Stimulated activated naive CD4-positive, alpha-beta T cell treated with Interleukin-2 at 50 U/mL for 16 hours (primary cell): ENCODE measurements at places on chromosomes 5 and 9.

DNA sequence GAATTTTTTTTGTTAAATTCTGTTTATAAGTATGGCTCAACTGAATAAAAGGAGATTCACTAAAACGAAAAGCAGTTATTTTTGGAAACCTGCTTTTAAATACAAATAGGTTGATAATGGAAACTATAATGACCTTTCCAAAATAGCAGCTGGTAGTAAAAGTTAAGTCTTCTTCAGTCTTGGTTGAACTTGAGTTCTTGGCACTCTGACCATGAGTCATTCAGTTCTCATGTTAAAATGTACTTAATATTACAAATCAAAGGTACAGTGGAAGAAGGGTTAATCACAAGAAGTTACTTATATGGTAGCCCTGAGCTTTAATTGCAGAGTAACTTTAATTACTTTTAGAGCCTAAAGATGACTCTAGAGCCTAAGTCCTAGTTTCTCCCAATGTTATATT, 62.1 kb downstream of the KLF9 start:
- no peak for DNase-seq

- DNase-seq: no peak
Measured at GRCh38 chr9:137168573-137168903, 1.3 kb downstream of the LRRC26 start.

- no peak for DNase-seq
Measured at GRCh38 chr9:19313573-19313972, 66.5 kb downstream of the RPS6 start.

DNA sequence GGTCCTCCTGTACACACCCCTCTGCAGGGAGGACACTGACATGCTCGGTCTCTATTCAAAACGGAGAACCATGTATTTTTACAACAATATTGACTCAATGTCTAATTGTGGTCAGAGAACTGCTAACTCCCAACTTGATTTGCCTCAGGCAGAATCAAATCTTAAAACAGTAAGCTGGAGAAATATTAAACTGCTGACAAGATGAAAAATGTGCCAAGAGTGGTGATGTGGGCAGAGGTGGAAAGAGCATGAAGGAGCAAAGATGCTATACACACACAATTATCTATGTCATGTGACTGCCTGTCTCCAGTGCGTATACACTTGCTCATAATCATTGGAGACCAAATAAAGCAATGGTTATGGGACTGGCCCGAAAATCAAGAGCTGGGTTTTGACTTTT, 556.1 kb upstream of the ZNF608 start:
- no peak for DNase-seq

DNA sequence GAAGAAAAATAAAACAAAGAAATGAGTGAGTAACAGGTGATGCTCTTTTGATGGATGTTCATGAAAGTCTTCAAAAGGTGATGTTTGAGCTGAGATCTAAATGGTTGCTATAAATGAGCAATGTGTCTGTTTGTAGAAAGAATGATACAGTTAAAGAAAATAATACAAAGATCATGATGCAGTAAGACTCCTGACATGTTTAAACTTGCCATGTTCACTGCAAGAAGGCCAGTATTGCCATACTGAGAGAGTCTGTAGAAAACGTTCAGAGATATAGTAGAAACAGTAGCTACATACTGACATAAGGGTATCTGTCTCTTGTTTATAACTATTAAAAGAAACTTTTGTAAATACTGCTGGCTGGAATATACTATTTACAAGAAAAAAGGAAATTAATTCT, 1609.2 kb upstream of the ACO1 start:
- DNase-seq: no peak

DNA sequence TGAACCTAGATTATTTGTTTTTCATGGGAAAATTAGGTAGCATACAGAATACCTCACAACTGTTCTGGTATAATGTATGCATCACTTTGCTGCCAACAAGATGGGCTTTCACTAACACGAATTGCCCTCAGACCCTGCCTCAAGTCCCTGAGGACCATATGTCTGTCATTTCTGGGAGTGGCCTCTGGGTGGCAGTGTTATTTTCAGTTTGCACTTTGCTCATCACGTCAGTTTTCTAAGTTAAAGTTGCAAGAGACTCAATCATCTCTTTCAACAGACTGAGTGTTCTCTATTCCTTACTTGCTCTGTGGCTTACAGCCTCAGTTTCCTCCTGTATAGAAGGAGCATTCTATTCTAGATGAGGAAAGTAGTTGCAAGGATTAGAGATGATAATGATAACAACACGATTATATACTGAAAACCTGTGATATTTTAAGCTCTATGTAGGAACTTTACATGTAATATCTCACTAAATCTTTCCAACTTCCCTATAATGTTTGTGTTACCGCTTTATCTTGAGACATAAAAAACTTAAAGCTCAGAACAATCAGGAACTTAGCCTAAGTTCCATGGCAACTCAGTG, 55.7 kb downstream of the TSSK1B start:
- DNase-seq: peak; percentile 25

- DNase-seq: no peak
Measured at GRCh38 chr5:107372723-107373450, 297.9 kb downstream of the EFNA5 start.

DNA sequence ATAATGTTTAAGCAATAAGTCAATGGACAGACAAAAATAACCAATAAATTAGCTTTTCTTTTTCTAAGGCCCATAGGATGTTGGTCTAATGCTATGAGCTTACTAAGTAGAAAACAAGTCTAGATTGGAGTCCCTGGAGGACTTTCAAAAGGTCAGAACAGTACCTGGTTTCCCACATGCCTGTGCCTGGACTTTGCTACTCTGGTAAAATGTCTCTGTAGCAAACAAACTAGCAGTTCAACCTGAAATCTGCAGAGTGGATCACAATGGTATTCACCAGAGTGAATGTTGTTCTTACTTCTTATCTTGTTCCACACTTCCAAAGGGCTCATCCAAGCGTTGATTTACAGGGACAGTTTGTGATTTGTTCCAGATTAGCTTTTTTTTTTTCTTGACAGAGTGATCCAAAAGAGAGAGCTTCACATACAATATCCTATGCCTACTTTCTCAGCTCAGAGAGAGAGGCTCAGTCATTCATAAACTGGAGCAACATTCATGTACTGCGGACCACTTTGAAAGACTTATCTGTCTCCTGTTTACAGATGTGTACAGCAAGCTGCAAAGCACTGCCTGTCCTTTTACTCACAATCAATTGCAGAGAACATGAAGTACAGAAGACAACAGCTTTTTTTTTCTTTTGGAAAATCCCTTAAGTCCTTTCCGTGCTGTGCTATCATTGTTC, 466.1 kb downstream of the SPATA31D1 start:
- DNase-seq: no peak

GRCh38 chr5:80255431-80255810, 427 bp downstream of the SERINC5 start:
- peak; percentile 59 for DNase-seq

DNA sequence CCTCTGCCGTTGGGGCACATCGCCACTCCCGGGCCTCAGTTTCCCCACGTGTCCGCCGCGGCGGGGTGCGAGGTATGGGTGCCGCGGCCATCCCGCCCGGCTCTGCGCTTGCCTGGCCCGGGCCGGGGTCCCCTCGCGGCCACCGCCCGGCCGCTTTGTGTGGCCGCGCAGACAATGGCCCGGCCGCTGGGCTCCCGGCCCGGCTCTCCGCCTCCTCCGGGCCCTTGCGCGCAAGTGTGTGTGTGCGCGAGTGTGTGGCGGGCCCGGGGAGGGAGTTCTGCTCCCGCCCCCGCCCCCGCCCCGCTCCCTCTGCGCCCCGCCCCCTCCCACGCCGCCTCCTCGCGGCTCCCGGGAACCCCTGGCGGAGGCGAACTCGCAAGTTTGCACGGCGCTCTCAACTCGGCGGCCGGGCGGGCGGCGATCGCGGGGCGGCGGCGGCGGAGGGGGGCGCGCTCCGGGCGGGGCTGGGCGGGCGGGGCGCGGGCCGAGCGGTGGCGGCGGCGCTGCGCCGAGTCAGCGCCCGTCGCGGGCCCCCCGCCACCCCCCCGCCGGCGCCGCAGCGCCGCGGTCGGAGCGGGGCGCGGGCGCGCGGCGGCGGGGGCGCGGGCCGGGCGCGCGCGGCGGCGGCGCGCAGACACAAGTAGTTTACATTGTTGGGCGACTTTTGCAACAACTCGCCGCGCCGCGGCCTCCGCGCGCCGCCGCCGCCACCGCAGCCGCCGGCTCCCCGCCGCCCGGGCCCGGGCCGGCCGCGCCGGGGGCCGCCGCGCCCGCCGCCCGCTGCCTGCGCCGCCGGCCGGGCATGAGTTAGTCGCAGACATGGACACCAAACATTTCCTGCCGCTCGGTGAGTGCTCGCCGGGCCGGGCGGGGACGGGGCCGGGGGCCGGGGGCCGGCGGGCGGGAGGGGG, at the start of gene RXRA:
RXRA (plus strand) TSS at position 643 of the 911 bp plus-strand sequence; CDS start at position 820, 177 bp downstream.
- peak; percentile 60 for DNase-seq

DNA sequence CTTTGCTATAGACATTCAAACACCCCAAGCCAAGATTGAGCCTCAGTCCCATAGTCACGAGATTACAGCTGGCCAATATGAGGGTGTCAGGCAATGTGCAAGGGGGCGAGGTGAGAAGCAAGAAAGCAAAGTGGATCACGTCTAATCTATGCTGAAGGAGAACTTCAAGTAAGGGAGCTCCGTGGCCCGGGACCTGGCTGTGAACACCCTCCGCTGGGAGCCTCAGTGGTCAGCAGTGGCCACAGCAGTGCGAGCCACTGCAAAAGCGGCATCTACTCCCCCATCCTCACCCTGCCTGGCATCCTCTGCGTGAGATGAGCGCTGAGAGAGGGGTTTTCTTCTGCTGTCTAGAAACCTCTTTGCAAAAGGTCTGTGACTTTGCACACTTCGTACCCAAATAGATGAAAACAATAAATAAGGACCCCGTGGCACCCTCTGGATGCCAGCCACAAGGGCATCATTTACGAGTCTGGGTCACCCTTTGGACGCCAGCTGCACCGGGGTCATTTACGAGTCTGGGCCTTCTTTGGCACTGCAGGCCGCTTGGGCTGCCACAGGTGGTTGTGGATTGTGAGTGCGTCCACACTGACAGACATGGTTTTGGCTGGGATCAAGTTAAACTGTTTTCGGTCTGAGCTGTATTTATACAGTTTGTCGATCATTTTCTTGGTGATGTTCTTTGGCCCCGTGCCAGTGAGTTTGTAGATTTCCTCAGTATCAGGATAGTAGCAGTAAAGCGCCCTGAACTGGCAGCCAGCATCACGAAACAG, 96.4 kb downstream of the CAMSAP1 start:
- DNase-seq: no peak

DNA sequence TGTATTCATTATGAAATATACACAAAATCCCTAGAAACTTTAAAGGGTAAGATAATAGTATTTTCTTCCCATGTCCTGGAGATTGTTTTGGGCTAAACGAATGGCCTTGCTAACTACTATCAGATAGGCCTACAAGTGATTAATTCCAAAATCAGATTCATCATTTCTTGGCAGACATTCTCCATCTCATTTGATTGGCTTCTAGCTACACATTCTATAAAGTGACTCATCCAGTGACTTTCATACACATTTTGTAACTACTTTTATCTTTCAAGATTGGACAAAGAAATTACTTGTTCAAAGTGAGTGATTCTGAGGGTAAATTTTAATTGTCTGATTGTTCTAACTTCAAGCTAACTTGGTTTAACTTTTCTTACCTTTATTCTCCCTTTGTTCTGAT, 93.3 kb downstream of the RAPGEF6 start:
- DNase-seq: no peak

- DNase-seq: no peak
Measured at GRCh38 chr5:139051392-139051791, 146.8 kb downstream of the SIL1 start.

GRCh38 chr9:110047955-110048402, 160.0 kb downstream of the C9orf152 start:
- DNase-seq: no peak

DNA sequence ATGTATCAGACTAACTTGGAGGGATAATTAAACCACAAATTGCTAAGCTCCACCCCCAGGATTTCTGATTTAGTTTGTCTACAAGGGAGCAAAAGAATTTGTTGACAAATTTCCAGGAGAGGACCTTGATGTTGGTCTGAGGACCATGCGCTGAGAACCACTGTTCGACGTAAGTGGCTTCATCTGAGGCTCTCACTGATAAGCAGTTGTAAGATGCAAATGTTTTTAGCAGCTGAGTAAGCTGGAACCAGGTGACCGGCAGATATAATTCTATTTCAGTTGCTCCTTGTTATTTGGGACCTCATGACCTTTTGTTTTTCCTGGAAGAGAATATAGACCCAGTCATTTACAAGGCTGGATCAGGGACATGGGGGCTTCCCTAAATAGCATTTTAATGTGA, 14.1 kb upstream of the SPINK1 start:
- no peak for DNase-seq

GRCh38 chr5:170306381-170306831, 8.8 kb upstream of the LCP2 start:
- DNase-seq: no peak

DNA sequence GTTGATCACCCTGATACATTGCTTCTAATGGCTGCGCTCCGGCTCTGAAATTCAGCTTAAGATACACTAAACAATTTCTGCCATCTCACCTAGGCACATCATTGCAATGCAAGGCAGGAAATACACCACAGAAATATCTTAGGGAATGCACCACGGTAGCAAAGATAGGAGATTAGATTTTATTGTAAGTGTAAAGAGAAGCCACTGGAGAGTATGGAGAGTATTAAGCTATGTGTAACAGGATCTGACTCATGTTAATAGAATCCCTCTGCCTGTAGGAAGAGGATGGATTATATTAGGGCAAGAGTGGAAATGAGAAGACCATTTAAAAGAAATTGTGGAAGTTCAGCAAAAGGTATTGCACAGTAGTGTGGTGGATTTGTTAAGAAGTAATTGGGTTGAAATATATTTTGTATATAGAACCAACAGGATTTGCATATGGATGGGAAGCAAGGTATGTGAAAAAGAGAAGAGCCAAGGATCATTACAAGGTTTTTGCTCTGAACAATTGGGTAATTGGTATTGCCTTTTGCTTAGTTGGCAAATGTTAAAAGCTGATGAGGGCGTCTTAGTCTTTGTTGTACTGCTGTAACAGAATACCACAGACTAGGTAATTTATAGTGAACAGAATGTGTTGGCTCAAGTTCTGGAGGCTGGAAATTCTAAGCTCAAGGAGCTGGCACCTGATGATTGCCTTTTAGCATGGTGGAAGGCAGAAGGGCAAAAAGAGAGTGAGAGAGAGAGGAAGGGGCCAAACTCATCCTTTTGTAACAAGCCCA, 636.1 kb downstream of the PSAT1 start:
- DNase-seq: no peak

GRCh38 chr9:122561446-122561845, 8.5 kb downstream of the OR1N2 start:
- DNase-seq: no peak

- no peak for DNase-seq
Measured at GRCh38 chr5:65672796-65673195, 48.0 kb downstream of the SHLD3 start.

- no peak for DNase-seq
Measured at GRCh38 chr9:124747065-124747464, 24.0 kb downstream of the NR6A1 start.
